ENCODE measurements at places on chromosomes 16 and 17. TPM values are rescaled to one million over a fixed set of nuclear protein-coding genes. Genes with fewer than 3 reads are reported as not detected.

Gene INPP5K
- 46.9 TPM for total RNA-seq

Gene CORO6
- total RNA-seq, result 1.4 TPM

Gene IGFALS
- not detected for total RNA-seq

GRCh38 chr16:56549744-56550385 is 15.0 kb upstream of the MT4 start:
- DNase-seq, result no peak

DNA sequence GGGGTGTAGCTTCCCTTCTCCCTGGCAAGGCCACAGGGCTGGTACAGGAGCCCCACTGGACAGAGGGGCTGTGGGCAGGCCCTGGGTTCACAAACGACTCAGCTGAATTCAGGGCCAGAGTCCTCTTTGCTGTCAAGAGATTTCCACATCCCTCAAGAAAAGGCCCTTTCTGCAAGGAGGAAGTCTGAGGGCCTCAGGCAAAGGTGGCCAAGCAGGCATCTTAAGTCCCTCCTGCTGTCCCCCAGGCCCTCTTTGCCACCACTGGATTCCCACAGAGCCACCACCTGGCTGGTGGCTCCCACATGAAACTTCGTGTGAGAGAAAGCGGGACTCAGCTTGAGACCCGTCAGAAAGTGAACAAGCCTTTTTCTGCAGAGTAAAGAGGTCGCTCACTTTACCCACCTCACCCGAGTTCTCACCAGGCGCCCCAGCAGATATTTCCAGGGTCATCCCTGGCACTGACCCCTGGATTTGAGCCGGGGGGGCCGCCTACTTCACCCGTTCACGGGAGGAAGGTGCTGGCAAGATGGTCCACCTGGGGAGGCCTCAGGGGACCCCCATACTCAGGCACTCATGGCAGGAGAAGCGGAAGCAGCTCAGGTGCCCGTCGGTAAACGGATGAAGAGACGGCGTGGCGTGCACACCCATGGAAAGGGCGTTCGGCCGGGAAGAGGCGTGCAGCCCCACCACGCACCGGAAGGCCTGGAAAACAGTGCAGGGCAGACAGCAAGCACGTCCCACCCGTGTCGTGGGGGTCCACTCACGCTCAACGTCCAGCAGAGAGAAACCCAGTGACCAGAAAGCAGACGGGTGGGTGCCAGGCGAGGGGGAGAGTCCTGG is 3.6 kb downstream of the RNF166 start:
- no peak for DNase-seq

DNA sequence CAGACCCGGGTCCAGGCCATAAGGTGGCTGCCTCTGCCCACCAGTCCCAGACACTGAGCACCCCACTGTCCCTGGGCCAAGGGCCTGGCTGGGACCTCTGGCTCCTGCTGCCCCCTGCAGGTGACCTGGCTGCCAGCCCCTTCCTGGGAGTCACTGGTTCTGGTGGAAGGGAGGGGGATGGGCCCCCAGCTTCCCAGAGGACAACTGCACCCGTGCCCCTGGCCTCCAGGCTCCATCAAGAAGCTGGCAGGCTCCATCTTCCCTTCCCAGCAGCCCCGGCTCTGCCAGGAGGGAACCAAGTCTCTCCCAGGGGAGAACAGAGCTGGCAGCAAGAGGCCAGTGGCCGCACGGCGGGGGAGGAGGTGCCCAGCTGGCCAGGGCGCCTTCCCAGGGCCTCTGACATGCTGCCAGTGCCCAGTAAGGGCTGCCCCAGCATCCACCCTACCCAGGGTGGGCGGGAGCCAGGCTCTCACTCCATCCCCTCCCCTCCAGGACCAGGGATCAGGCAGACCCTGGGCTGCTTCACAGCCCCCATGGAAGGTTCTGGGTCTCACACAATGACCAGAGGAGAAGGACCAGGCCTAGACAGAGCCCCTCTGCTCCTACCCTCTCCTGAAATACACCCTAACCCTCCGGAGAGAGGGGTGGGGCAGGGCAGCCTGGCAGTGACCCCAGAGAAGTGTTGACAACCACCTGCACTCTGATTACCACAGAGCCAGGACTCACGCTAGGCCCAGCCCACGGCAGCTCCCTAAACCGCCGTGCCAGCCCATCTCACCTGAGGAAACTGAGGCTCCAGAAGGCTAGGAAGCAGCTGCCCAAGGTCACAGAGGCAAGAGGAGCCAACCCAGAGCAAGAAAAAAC is 3.6 kb downstream of the CLUH start:
- no peak for DNase-seq
